Foreskin fibroblast (primary cell): ENCODE measurements at places on chromosomes 12 and 14.

DNA sequence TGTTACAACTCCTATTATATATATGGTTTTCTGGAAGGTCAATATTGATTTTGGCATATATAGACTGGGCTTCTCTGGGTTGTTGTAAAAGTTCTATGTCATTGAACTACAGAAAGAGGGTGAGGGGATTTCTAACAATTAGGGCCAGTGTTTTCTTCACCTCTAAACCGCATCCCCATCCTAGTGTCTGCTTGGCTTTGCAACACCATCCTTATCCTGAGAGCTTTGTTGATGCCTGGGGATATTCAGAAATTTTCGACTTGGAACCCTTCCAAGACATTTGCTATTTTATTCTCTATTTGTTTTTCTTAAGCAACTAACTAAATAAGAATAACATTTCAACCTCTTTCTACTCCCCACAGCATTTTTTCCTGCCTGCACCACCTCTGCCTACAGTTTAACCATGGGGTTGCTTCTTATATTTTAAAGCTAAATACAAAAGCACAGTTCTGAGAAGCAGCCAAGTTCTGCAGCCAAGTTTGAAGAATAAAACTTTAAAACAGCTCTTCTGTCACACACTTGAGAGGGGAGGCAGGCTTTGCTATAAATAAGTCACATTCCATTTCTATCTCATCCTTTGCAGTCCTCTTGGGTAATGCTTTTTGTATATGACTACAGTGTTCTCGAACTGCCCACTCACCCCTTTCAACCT lies 53.4 kb downstream of the RGS6 start:
- DNase-seq: no peak

GRCh38 chr12:12503384-12504078 lies 59.1 kb downstream of the DUSP16 start:
- no peak for DNase-seq

DNA sequence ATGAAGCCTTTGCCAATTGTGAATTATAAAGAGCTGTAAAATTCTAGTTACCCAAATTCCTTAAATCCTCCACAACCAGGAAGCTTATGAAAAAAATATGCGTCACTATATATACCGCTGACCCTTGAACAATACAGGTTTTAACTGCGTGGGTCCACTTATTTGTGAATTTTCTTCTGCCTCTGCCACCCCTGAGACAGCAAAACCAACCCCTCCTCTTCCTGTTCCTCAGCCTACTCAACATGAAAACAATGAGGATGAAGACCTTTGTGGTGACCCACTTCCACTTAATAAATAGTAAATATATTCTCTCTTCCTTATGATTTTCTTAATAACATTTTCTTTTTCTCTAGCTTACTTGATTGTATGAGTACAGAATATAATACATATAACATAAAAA lies 42.2 kb downstream of the CMKLR1 start:
- DNase-seq: no peak

DNA sequence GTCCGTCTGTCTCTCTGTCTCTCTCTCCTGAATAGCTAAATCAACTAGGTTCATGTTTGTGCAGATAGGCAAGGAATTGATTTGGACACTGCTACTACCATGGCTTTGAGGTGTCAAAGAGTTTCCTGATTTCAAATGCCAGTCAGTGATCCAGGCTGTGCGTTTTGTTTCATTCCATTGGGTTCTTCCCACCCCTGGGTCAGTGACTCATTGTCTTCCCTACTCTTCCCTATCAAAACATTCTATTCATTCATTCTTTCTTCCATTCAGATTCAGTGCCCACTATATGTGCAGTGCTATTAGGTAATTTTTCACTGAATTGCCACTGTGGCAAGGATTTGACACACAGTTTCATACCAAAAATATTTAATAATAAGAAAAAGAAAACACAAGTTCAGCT lies 50.4 kb downstream of the RPH3A start:
- peak; percentile 40 for DNase-seq

DNA sequence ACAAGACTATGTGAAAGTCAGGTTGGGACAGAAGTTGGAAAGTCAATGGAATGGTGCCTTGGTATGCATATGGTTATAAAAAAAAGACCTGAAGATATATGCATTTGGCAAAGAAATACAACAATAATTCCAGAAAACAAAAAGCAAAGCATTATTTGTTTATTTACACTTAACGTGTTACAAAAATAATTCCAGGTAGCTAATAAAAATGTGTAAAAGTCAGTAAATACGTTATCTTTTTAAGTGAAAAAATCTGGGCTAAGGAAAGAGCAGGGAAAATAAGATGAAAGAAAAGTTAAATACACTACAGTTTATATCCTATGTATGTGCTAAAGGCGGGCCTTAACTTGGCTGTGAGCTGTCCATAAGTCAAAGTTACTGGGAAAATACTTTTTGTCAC lies 266.3 kb downstream of the MED13L start:
- no peak for DNase-seq

- no peak for DNase-seq
Measured at GRCh38 chr14:67574806-67575205, 25.3 kb downstream of the PIGH start.

GRCh38 chr12:63150713-63151622 lies at the start of gene AVPR1A:
Gene AVPR1A, minus strand, starts transcription at chr12:63151201. Its CDS starts 365 bp downstream, at chr12:63150836.
- DNase-seq: peak; percentile 24

- no peak for DNase-seq
Measured at GRCh38 chr12:105862163-105862821, 276.5 kb downstream of the NUAK1 start.

DNA sequence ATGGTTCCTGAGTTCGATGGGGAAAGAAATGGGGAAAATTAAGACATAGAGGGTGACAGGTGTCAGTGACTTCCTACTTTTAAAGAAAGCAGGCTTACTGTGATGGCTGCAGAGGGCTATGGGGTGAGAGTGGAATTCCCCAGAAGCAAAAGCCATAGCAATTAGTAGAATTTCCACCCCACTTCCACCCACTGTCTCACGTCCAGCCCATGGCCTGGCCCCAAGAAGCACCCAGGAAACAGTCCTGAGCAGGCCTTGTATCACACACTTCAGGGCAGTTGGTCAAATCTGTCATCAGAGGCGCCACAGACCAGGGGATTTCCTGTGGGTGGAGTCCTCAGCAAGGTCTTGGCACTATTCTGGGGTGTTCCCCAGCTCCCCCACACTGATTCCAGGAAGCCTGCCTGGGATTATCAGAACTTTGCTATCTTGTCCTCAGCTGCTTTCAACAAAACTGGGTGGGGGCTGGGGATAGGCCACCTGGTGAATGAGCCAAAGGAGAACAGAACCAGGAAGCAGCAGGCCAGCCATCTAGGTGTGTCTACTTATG lies 120.1 kb upstream of the CCND2 start:
- DNase-seq: no peak

- DNase-seq: no peak
Measured at GRCh38 chr12:115132905-115133304, 448.9 kb upstream of the TBX3 start.

GRCh38 chr14:20714593-20715250 lies 26.2 kb downstream of the ANG start:
- DNase-seq: peak; percentile 32

- DNase-seq: no peak
Measured at GRCh38 chr14:100176811-100177327, 17.4 kb upstream of the DEGS2 start.

- no peak for DNase-seq
Measured at GRCh38 chr14:99687284-99688209, 3.4 kb downstream of the CYP46A1 start.

- DNase-seq: peak; percentile 44
Measured at GRCh38 chr12:50545786-50546185, 41.0 kb downstream of the DIP2B start.

GRCh38 chr12:6295094-6295811 lies 15.2 kb upstream of the PLEKHG6 start:
- peak; percentile 78 for DNase-seq

GRCh38 chr12:2890001-2890387 lies 697 bp upstream of the TULP3 start:
- no peak for DNase-seq

GRCh38 chr14:61588419-61588901 lies 106.9 kb upstream of the HIF1A start:
- DNase-seq: peak; percentile 59

DNA sequence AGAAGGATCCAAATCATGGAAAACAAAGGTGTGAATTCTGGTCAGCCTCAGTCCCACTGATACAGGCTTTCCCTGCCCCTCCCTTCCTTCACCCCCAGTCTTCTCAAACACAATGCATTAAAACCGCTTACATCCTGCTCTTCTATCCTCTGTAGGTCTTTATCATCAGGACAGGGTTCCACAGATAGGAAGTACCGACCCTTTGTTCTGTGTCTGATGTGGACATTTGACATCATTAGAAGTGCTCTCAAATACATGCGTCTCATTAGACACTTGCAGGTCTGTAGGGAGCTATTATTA lies 339 bp downstream of the EDDM3B start:
- no peak for DNase-seq

GRCh38 chr14:42172304-42172703 lies 565.6 kb downstream of the LRFN5 start:
- no peak for DNase-seq

GRCh38 chr12:81872400-81872799 lies 113.2 kb upstream of the PPFIA2 start:
- no peak for DNase-seq

DNA sequence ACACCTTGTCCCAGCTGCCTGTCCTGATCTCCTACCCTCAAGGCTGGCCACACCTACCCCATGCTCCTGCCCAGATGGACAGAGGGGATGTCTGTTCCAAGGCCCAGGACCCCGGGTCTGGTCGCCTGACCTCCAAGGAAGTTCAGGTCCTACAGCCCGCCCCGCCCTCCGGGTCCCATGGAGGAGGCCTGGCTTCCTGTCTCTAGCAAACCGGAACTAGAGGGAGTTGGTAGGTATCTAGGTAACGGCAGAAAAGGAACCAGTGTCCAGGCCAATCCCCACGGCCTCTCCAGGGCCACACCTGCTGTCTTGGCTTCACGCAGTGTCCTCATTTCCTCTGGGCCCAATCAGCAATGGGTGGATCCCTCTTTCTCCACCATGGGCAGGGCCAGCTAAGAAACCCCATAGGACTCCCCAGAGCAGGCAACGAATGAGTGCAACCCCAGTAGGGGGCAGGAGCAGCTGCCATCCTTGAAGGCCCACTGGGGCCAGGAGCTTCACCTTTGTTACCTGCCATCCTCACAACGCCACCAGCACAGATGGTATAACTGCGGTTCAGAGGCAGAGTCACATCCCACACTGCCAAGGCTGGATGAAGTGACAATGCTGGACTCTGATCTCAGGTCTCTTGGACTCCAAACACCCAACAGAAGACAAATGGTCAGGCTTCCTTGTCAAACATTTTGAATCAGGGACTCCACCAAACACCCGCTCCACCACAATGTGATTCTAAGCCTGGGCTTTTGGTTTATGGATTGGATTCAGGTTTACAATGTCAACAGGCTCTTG lies 25.1 kb upstream of the RPLP0 start:
- DNase-seq: no peak

- DNase-seq: no peak
Measured at GRCh38 chr12:6826734-6827436, 1.3 kb upstream of the P3H3 start.

DNA sequence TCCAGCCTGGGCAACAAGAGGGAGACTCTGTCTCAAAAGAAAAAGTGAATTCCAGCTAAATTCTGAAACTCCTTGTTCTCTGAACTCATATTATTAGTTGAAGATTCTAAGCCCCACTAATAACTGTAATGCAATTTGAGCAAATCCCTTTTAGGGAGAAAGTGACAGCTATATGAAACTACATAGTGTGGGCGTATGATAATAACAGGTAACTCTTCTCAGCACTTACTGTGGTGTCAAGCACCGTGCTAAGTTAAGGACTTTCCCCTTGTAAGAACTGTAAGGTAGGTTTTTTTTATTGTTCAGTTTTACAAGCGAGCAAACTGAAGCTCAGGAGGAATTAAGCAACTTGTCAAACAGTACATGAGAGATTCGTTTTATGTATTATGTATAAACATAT lies 5.4 kb downstream of the ANKRD13A start:
- no peak for DNase-seq

GRCh38 chr12:11916771-11917170 lies 154.0 kb upstream of the BCL2L14 start:
- DNase-seq: no peak

- no peak for DNase-seq
Measured at GRCh38 chr12:91275321-91275720, 92.7 kb upstream of the DCN start.

DNA sequence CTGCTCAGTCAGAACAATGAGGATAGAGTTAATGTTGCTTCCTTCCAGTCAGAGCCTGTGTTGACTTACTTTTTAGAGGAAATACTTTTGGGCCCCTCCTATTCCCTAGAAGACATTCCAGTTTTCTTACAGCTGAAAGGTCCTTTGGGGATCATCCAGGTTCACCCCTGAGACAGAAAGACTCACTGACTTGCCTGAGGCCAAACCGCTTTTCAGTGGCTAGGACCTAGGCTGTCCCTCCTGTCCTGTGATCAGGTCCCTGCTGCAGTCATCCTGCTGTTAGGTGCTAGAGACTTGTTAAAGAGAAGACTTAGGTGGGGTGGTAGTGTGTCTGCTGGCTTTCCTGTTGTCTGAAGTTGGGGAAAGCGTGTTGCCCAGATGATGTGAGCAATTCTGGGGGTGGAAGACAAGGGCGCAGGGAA lies 39.6 kb downstream of the SUSD6 start:
- DNase-seq: no peak

DNA sequence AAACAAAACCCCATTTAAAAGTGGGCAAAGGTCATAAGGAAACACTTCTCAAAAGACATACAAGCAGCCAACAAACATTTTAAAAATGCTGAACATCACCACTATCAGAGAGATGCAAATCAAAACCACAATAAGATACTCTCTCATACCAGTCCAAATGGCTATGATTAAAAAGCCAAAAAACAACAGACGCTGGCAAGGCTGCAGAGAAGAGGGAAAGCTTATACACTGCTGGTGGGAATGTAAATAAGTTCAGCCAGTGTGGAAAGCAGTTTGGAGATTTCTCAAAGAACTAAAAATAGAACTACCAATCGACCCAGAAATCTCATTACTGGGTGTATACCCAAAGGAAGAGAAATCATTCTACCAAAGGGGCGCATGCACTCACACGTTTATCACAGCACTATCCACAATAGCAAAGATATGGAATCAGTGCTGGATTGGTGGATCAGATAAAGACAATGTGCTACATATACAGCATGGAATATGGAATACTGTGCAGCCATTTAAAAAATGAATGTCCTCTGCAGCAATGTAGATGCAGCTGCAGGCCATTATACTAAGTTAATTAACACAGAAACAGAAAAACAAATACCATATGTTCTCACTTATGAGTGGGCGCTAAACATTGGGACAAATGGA lies 102.1 kb upstream of the DAAM1 start:
- DNase-seq: peak; percentile 33

GRCh38 chr12:25320123-25321006 lies 69.6 kb upstream of the KRAS start:
- no peak for DNase-seq

DNA sequence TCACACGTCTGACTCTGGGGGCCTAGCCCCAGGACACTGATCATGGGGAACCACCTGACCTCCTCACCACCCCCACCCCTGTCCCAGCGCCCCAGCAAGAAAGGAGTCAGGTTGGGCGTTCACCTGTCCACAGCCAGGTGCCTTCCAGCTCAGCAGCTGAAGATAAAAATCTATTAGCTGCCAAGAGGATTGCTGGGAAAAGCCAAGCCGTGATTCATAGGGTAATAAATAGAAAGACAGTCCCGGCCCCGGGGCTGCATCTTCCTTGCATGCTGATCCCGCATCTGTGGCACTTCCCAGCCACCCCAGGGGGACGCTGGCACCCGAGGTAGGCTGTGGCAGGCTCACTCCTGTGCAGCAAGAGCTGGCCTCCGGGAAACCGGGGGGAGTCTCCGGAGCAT lies 70.2 kb upstream of the NCOR2 start:
- DNase-seq: no peak

- DNase-seq: no peak
Measured at GRCh38 chr12:68335462-68335861, 3.3 kb upstream of the MDM1 start.
